ENCODE measurements at places on chromosomes 3 and 15.

GRCh38 chr3:120170223-120170622 is 76.0 kb upstream of the GSK3B start:
- DNase-seq = no peak

DNA sequence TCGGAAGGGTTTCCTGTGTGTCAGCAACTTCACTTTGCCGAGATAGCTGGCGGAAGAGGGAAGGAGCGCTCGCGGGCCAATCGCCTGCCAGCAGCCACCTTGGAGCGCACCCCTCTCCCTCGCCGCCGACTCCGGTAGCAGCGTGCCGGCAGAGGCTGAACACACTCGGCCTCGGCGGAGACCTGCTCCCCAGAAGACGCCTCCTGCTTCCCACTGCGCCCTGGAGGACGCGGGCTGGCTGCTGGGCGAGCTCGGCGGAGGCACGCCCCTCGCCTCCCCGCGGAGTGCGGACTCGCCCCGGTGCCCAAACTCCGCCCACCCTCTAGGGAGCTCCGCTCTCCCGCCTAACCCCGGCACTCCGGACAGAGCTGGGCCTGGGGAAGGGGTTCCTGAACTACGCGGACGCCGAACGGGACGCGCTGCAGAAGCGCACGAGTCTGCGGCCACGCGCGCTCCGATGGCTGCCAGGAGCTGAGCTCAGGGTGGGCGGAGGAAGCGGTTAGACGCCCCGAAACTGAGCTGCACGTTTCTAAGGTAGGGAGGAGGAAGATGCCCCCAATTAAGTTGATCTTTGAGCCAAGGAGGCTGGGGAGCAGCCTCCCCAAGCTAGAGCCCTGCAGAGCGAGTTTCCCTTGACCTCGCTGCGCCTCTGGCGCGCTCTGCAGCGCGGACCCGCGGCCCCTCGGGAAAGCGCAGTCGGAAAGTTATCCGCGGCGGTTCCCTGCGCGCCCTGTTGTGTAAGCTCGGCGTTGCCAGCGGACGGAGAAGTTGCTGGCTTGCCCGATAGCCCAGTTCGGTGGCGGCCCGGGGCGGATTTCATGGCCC is at the start of gene P2RY1:
TSS of gene P2RY1 (plus strand) at position 356 of the 825 bp plus-strand sequence. CDS start 652 bp downstream, outside the sequence.
- DNase-seq = peak; percentile 61

GRCh38 chr15:65576664-65577063 is 34.3 kb downstream of the INTS14 start:
- DNase-seq = no peak

GRCh38 chr3:16350597-16351318 is 85.7 kb downstream of the OXNAD1 start:
- no peak for DNase-seq

DNA sequence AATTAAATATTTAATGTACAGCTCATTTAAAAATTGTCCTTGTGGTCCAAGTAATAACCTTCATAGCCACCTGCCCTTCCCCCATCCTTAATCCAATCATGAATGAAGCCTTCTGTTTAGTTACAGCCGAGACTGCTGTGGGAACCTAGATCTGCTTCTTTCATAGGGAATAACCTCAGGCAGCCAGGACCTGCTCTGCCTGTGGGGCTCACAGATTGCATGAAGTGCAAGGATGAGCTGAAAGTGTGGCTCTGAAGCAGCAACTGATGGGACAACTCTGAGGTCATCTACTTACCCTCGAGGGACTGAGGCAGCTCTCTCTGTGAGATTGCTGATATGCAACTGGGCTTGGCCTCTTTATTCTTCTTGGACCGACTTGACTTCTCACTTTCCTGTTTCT is 169.8 kb downstream of the POTEB3 start:
- DNase-seq = no peak

DNA sequence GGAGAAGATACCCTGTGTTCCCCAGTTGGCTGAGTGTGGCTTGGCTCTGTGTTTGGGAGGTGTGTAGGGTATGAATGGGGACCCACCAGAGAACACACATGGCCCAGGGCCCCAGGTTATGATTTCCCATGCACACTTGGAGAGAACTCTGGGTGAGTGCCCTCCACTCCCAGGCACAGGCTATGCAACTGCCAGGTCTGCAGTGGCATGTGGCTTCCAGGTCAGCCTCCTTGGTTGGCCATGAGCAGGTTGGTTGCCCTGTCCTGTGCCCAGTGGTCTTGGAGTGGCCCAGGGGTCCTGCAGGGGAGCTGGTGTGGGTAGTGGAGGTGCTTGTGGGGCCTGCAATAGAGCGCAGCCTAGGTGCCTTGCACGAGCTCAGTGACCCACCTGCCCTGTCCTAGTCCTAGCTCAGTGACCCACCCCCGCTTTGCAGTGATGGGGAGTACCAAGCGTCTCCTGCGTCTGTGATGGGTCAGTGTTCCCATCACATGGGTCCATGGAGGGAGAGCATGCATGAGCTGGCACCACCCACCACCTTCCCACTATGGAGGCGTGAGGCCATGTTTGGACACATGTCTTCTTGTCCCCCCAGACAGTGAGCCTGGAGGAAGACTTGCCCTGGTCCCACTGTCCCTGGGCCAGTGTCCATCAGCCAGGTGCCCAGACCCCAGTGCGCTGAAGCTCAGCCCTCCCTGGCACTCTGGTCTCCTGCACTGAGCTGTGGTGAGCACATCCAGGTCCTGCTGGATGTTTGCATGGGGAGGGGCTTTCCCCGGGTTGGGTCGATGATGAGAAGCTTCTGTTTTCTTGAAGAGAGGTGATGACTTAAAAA is 217.3 kb downstream of the SNRPN start:
- no peak for DNase-seq

GRCh38 chr15:39890621-39891020 is 29.4 kb downstream of the GPR176 start:
- DNase-seq = no peak

GRCh38 chr3:104510131-104510849 is 856.4 kb upstream of the ALCAM start:
- no peak for DNase-seq

- peak; percentile 12 for DNase-seq
Observed at GRCh38 chr3:112474796-112475195, 24.5 kb downstream of the BTLA start.

- DNase-seq = no peak
Observed at GRCh38 chr3:108598375-108598774, 8.9 kb downstream of the DZIP3 start.

DNA sequence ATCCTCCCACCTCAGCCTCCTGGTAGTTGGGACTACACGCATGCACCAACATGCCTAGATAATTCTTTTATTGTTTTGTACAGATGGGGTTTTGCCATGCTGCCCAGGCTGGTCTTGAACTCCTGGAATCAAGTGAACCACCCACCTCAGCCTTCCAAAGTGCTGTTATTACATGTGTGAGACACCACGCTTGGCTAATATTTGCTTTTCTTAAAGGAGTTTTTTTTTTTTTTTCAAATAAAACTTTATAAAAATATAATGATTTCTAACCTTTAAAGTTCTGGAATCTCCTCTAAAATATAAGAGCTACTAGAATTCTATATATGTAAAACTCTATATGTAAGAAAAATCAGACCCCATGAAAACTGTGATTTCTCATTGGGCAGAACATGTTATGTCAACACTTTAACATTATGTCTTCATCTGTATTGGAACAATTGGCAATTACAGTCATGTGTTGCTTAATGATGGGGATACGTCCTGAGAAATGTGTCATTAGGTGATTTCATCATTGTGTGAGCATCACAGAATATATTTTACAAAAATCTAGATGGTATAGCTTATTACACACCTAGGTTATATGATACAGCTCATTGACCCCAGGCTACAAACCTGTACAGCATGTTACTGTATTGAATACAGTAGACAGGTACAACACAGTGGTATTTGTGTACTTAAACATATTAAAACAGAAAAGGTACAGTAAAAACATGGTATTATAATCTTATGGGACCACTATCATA is 377.0 kb downstream of the PLCL2 start:
- DNase-seq = no peak

DNA sequence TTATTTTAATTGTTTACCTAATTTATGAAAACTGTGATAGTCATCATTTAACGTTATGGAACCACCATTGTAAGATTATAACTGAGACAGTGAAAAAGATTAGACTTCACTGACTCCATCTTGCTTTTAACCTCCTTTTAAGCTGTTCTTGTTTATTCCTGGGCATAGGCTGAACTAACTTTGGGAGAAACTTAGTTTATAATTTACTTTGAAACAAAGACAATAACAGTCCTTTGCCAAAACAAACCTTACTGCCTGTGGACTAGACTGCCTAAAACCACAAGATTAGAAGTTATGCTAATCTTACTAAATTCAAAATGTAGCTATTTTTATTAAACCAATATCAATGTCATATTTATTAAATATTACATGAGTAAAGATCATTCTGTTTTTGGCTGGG is 44.3 kb upstream of the TMEM45A start:
- no peak for DNase-seq

- no peak for DNase-seq
Observed at GRCh38 chr3:151541178-151541577, 80.3 kb upstream of the IGSF10 start.

DNA sequence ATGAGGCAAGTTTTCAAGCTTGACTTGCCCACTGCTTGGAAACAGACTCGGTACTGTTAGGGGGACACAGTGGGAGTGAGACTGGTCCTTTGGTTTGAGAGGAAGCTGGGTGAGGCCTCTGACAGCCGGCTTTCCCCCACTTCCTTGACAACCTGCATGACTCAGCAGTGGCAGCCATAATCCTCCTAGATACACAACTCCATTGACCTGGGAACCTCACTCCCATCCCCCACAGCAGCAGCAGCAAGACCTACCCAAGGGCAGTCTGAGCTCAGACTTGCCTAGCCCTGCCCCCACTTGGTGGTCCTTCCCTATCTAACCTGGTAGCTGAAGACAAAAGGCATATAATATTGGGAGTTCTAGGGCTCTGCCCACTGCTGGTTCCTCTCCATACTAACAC is 1043.5 kb upstream of the ALCAM start:
- no peak for DNase-seq

DNA sequence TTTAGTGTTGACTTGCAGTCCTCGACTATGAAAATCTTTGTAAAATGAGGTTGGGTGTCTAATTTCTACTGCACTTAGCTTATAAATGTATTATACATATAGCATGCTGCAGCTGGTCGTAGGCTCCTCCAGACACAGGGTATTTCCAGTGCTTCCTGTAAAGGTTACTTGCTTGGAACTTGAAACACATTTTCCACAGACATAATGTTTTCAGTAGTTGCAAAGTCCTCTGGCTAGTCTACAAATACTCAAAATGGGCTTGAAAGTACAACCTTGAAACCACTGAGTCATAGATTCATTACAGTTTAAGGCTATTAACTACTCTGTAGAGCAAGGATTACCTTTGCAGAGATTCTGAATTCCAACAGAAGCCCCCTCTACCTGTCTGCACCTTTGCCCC is 464.1 kb downstream of the RAP2B start:
- no peak for DNase-seq

GRCh38 chr15:89301304-89302089 is 33.1 kb downstream of the POLG start:
- DNase-seq = no peak

DNA sequence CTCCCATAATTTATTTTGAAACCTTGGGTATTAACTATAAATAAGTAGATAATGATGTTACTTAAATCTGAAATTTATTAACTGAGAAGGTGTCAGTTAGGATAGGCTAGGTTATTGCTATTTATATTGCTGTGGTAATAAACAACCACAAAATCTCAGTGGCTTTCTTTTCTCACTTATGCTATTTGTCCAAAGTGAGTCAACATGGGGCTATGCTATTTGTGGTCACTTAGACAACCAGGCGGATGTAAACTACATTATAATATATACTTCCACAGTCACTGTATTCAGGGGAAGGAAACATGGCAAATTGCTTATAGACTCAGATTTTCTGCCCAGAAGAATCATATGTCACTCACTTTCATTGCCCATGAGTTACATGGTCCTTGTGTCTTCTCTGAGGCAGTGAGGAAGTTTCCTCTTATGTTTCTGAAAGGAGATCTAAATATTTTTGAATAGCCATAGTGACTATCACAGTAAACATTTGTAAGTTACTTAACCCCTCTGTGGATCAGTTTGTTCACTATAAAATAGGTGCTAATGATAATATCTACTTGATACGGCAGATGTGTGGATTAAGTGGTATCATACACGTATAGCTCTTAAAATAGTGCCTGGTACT is 19.8 kb downstream of the HMG20A start:
- no peak for DNase-seq

GRCh38 chr3:89250742-89251141 is 143.3 kb downstream of the EPHA3 start:
- DNase-seq = no peak

GRCh38 chr3:61518590-61518989 is 42.8 kb upstream of the PTPRG start:
- DNase-seq = no peak

GRCh38 chr3:172294223-172294806 is 153.9 kb downstream of the GHSR start:
- peak; percentile 80 for DNase-seq

GRCh38 chr3:170437176-170437575 is 18.5 kb downstream of the CLDN11 start:
- DNase-seq = no peak

DNA sequence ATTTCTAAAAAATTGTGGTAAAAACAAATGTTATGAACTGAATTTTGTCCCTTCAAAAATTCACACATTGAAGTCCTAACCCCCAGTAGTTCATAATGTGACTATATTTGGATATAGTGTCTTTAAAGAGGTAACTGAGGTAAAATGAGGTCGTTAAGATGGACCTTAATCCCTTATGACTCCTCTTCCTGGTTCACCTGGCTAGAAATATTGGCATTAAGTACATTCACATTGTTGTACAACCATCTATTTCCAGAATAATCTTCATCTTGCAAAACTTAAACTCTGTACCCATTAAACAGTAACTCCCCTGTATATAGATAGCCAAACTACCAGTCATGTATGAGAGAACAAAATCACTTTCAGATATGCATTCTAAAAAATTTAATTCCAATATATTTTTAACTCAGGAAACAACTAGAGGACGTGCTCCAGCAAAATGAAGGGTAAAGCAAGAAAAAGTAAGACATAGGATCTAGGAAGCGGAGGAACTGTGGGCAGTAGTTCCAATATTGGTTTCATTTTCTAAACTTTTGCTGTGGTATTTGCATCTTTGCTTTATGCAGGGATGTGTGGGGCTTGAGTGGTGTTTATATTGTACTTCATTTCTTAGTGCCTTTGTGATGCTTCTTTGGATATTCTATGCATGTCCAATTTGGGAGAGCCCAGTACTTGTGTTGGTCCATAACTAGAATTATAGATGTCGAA is 36.7 kb upstream of the IL20RB start:
- DNase-seq = no peak

DNA sequence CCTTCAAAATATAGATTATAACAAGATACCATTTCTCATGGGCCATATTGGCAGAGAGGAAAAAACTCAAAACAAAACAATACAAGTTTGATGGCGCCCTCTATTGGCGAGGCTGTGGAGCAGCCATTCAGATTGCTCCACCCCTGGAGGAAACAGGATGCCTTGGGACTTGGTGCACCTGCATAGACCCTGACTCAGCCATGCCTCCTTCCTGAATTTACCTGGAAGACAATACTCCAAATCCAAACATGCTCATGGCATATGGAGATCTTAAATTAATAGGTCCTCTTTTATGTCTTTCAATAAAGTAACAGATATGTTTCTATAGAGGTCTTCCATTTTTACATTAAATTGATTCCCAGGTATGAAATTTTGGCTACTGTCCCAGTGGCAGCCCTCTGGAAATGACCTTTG is 90.0 kb downstream of the APBA2 start:
- DNase-seq = no peak

GRCh38 chr15:89743594-89743993 is 7.5 kb downstream of the MESP1 start:
- no peak for DNase-seq

- DNase-seq = no peak
Observed at GRCh38 chr3:71601811-71602210, 18.3 kb upstream of the FOXP1 start.
